CD4-positive, alpha-beta T cell treated with Interleukin-21 for 1 hour (primary cell): ENCODE measurements at places on chromosomes 13 and 19.

- DNase-seq: no peak
Measured at GRCh38 chr13:66864627-66865026, 365.5 kb downstream of the PCDH9 start.

DNA sequence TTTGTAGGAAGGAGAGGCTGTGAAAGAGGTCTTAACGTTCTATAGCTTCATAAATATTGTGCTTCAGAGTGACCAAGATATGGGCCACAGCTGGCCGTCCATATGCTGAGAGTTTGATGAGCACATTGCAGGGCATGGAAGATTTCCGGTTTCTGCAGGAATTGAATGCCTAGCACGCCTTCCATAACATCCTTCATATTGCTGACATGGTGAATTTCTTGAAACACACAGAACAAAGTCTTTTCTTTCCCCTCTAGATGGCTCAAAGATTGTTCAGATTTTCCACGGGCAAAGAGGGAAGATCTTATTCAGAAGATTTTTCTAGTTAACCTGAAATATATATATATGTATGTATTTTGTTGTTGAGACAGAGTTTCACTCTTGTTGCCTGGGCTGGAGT is 42.4 kb downstream of the ADGRE2 start:
- DNase-seq: no peak

DNA sequence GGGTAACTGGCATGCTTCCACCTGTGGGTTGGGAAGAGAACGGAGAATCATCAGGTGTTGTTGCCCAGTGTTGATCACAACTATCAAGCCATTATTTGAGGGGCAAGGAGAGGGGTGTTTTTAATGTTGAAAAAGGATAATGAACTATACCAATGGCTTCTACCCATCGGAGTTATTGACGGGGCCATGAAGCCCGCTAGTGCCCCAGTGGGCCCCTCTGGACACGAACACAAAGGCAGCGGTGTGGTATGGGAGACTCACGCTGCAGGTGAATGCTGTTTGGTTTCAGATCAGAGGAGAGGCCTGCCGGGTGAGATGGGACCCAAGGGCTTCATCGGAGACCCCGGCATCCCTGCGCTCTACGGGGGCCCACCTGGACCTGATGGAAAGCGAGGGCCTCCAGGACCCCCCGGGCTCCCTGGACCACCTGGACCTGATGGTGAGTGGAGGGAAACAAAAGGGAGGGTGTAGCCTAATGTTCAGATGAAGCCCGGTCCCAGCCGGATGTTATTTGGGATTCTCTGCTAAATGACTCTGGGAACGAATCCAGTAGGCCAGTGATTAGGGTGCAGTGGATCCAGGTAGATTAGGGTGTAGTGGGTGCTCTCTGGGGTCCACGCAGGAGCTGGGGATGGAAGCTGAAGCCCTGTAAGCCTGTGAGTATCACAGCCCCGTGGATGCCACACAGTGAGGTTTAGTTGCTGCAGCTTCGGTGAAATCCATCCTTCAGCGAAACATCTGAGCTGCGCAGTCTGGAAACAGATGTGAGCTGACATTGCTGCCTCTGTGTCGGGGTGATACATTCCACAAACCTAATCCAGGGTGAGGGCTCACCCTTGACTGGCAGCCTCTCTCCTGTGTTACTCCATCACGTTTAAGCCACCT is 111.3 kb downstream of the RAB20 start:
- no peak for DNase-seq

GRCh38 chr13:107450931-107451330 is 764.4 kb downstream of the LIG4 start:
- DNase-seq: no peak

GRCh38 chr19:1064661-1065605 is 2.0 kb upstream of the ARHGAP45 start:
- DNase-seq: peak; percentile 75

GRCh38 chr13:102317593-102317992 is 84.3 kb downstream of the FGF14 start:
- no peak for DNase-seq

DNA sequence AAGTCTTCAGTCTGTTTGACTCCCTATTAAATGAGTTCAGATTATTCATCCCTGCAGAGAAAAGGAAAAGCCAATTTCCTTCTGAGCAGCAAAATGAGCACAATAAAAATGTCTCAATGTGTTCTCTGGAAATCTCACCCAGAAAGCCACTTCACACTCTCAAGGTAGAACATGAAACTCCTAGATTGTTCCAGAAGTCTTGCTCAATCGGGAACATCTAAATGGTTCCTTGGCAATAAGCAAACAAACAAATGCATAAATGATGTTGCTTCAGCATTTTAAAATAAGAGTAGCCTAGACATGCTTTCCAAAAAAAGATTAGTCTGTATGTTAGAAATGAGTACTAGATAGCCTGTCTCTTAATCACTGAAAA is 59.7 kb upstream of the TNFRSF19 start:
- no peak for DNase-seq

- no peak for DNase-seq
Measured at GRCh38 chr19:16938211-16938610, 49.4 kb downstream of the F2RL3 start.

DNA sequence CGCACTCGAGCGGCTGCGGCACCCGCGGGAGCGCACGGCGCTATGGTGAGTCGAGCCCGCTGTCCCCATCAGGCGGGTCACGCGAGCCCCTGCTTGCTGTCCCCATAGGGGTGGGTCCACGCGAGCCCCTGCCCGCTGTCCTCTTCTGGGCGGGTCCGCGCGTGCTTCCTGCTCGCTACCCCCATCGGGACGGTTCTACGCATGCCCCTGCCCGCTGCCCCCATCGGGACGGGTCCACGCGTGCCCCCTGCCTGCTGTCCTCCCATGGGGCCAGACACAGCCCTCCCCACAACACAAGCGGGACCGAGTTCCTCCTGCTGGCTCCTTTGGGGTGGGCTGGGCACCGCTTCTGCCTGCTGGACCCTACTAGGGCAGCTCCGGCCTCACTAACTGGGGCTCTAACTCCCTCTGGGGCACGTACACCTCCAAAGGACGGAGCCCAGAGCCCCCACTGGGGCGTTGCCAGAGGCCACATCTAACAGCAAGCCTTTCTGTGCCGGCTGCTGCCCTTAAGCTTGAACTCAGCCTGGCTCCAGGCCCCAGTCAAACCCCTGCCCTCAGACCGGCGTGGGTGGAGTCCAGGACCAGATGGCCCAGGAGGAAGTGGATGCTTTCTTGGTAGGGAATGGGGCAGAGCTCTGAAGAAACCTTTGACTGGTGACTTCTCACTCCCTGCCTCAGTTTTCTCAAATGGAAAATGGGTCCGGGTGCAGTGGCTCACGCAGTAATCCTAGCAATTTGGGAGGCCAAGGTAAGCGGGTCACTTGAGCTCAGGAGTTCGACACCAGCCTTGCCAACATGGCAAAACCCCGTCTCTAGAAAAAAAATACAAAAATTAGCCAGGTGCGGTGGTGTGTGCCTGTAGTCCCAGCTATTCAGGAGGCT is 722 bp downstream of the COLGALT1 start:
- peak; percentile 32 for DNase-seq

- no peak for DNase-seq
Measured at GRCh38 chr13:42803563-42804204, 22.3 kb downstream of the FAM216B start.

- DNase-seq: peak; percentile 72
Measured at GRCh38 chr19:18167975-18168645, 5.5 kb upstream of the IFI30 start.

DNA sequence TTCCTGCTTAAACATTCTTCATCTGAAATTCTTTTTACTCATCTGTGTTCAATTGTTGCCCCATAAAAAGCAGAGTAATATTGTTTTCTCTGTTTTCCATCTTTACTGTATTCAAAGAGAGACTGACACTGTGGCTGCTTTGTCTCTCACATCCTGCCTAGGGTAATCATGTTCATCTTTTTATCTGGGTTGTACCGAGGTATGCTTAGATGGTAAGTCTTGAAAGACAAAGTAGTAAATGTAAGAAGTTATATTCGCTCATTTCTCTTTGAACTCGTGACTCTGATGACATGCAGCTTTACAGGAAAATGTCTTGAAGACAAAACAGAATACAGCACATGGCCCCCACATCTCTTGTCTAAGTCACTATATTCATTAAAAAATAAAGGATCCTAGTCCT is 20.0 kb upstream of the CYSLTR2 start:
- DNase-seq: no peak
